ENCODE measurements at places on chromosomes 16 and 17.

- H3K27ac ChIP-seq = no peak overlapping the region
- no peak for DNase-seq
These were observed 23.5 kb downstream of the GSG1L start for GRCh38 chr16:28040039-28040438.

GRCh38 chr17:17877529-17878358 lies 41.0 kb upstream of the SREBF1 start:
- H3K4me3 ChIP-seq = no peak overlapping the region
- H3K4me1 ChIP-seq = no peaks in the 10 kb centered on the region
- H3K36me3 ChIP-seq = peaks cover 23% of the 10 kb centered on the region
- DNase-seq = no peak
- no peak overlapping the region for H3K27ac ChIP-seq
- H3K27me3 ChIP-seq = no peaks in the 10 kb centered on the region

DNA sequence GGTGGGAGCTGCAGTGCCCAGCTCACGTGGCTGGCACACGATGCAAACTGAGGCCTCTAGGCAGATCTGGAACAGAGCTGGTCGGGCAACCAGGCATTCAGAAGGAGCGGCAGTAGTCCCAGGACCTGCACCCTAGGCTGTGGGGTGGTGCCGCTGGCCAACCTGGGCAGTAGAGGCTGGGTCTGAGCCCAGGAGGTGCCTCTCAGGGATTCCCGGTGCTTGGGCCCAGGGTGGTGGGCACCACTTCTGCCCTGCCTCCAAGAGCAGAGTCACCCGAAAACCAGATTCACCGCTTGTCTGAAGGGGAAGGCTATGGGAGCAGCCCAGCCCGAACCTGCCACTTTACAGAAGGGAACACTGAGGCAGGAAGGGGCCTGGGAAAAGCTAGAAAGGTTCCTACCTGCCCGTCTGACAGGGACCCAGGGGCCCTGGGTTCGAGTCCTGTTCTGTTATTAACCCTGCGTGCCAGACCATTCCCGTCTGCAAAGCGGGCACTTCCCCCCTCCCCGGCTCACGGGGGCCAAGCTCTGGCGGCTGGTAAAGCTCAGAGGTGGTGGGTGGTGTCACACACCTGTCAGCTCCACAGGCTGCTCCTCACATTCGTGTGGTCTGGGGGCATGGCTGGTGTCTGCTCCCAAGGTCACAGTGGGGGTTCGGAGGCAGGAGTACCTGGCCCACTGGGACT lies 16.9 kb downstream of the GLIS2 start:
- no peaks in the 10 kb centered on the region for H3K27me3 ChIP-seq
- no peak overlapping the region for H3K27ac ChIP-seq
- H3K4me1 ChIP-seq = no peaks in the 10 kb centered on the region
- H3K4me3 ChIP-seq = no peak overlapping the region
- H3K36me3 ChIP-seq = no peaks in the 10 kb centered on the region

- H3K27me3 ChIP-seq = no peaks in the 10 kb centered on the region
- peak; percentile 76 for DNase-seq
- no peak overlapping the region for H3K4me3 ChIP-seq
- H3K27ac ChIP-seq = no peak overlapping the region
These were observed 3.6 kb upstream of the WDR81 start for GRCh38 chr17:1720856-1721386.

GRCh38 chr17:37478187-37478586 lies 11.5 kb upstream of the DUSP14 start:
- H3K36me3 ChIP-seq = peaks cover 66% of the 10 kb centered on the region
- H3K4me1 ChIP-seq = peaks cover 4% of the 10 kb centered on the region
- no peaks in the 10 kb centered on the region for H3K27me3 ChIP-seq
- no peak overlapping the region for H3K27ac ChIP-seq
- no peak for DNase-seq
- no peak overlapping the region for H3K4me3 ChIP-seq
